Right renal pelvis (tissue), 4 donors: ENCODE measurements at places on chromosomes 3 and 15. TPM values are rescaled to one million over a fixed set of nuclear protein-coding genes. Genes with fewer than 3 reads are reported as not detected.

DNA sequence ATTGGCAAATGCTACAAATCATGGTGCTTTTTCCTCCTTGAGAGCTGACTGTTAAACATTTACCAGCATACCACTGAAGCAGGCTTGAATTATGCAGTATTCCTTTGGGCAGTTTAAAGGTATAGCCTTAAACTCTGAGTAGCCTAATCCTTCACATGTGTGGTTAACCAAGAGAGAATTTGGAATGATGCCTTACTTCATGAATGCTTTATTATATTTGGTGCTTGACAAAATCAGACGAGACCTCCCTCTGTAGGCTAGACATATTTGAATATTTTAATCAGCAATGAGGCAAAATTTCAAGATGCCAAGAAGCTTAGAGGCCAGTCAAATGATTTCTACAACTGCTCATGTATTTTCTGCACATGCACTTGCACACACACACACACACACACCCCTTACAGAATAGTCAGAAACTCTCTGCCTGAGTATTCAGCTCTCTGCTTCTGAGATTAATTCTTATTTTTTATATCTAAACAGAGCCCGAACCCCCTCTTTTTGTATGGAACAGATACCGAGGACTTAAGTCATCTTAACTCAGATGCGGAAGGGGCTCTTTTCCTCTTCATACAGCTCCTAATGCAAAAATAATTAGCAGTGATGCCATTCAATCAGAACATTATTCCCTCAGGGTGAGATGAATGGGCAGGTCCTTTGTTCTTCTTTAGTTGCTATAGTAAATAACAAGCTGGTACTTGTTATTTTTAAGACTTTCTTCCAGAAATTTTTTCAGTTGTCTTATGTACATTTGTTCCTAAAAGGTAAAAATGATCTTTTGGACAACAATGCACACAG lies 195.5 kb upstream of the TMC3 start:
- DNase-seq = no peak

GRCh38 chr3:165355316-165355715 lies 159.1 kb upstream of the SLITRK3 start:
- DNase-seq = no peak

The PHC3 gene
- 24.2 TPM for polyA plus RNA-seq

GRCh38 chr15:59501597-59501996 lies 63.6 kb downstream of the FAM81A start:
- DNase-seq = no peak

The IGF2BP2 gene
- 109 TPM for polyA plus RNA-seq

- DNase-seq = no peak
Measured at GRCh38 chr3:193301433-193301832, 60.4 kb downstream of the PLAAT1 start.

The GOLGA8G gene
- polyA plus RNA-seq = 0.26 TPM

DNA sequence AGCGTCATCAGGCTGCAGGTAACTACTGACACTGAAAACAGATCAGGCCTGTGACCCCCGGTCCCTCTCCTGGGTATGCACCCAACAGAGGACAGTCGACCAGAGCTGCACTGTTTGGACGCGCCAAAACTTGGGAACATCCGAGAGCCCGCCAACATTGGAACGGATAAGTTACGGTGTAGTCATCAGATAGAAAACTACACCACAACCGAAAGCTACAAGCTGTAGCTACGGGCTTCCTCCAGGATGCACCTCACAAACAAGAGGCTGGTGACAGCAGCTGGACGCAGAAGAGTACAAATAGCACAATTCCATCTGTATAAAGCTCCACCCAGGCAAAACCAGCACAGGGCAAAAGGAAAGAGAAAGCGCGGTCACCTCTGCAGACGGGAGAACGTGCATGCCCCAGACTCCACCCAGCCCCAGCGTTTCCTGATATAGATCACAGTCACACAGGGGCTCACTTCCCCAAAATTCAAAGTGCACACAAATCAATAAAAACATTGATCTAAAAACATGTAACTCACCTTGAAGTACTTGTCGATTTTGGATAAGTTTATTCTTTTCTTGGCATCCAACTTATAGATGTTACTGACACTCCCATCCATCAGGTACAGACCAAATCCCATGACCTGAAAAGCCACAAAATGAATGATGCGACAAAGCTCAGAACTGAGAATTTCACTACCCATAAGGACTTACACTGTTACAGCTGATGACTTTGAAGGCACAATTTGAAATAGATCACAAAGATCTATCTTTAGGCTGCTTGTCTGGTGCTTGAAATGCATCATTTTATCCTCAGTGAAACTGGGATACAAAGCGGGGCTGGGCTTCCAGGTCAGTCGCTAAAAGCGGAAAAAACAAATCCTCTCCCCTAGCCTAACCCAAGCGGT lies 43.3 kb downstream of the CYFIP1 start:
- DNase-seq = no peak

DNA sequence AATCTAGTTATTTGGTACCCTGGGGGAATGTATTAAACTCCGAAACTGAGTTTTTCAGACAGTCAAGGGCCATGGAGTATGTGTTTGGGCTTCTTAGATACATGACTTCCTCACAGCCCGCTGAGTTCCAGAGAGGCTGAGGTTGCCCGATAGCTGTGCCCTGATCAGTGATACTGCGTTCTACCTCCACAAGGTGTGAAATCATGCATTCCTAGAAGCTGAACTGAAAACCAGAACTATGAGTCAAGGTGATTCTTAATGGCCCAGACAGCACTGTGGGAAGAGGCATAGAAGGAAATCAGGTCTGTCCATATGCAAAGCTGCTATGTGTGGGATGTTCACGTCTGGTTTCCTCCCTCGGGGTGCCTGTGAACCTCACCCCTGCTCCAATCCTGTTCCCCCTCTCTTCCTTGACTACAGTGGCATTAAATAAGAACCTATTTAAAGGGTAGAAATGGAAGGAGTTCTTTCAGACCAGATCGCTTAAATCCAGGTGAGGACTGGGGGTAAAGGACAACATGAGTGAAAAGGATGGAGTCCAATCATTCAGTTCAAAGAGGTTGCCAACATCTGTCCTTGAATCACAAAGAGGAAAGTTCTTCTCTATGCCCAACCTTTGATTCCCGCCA lies 74.3 kb downstream of the MYO1E start:
- DNase-seq = no peak

DNA sequence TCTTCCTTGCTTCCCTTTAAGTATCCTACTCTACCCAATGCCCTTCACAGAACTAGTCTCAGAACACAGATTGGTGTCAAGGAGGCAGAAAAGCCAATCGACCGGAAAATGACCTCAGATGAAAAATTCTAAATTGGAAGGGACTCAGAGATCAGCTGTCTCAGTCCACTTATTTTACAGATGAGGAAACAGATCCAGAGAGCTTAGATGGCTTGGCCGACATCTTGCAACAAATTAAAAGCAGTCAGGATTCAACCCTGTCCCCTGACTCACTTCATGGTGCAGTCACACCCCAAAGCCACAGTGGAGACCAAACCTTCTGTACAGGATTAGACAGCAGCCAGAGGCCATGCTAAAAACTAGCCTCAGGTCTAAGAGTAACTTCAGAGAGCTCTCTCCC lies 169.3 kb upstream of the BHLHE40 start:
- no peak for DNase-seq

DNA sequence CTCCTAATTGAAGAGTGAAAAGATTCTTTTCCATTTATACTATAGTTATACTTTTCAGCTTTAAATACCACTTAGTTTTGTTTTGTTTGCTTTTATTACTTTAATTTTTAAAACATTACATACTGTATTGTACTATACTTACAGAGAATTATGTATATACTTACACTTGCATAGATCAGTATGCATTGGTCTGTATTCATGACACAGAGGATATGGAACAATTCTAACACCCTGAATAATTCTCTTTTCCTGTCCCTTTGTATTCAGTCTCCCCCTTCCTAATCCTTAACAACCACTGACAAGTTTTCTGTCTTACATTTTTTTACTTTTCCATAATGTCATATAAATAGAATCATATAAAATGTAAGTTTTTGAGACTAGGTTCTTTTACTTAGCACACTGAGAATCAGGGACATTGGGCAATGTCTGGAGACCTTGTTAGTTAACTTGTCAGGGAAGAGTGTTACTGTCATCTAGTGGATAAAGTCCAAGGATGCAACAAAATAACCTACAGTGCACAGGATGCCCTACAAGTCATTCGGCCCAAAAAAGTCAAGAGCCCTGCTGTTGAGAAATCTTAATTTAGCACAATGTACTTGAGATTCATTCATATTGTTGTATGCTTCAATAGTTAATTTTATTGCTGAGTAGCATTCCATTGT lies 95.7 kb upstream of the MCTP2 start:
- no peak for DNase-seq

GRCh38 chr3:1552831-1553230 lies 460.0 kb downstream of the CNTN6 start:
- DNase-seq = no peak

The RAB5A gene
- polyA plus RNA-seq = 80.8 TPM

DNA sequence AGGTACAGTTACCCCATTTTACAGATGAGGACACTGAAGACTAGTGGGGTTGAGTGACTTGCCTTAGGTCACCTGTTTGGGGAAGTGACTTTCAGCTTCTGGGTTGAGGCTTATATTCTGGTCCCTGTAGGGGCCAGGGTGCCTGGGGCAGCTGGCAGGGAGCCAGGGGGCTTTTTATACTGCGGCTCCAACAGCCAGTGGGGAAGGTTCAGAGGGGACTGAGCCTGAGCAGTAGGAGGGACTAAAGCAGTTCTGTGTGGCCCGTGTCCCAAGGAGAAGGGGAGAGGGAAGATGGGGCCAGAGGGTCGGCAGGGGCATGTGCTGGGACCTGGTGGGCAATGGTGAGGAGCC lies 37.7 kb downstream of the SLC6A6 start:
- no peak for DNase-seq

The PPP2R3A gene
- polyA plus RNA-seq = 24.6 TPM

DNA sequence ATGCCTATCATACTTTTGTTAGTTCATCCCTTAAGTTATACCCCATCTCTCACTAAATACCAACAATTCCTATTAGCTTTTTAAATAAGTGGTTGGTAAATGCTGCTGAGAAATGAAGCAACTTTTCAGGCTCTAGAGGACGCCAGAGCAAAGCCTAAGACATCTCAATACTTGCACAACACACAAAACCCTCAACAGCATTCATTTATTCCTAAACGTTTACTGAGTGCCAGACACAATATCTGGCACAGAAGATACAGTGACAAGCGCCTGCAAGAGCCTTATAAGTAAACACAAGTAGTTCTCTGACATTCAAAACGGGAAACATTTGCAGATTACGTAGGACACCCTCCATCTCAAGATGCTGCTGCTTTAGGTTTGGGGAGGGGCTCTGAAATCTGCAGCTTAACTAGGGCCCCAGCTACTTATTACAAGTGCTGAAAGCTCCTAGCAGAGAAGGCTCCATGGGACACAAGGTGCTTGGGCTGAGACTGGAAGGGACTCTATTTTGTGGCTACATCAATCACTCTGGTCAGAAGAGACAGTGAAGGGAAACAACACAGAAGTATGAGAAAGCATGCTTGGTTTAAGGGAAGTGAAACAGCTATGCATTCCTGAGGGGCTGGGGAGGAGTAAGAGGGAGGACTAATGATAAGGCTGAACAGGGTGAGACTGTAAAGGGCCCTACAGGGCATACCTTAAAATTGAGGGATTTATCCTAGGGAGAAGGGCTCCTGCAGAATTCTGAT lies 311.3 kb downstream of the PLCL2 start:
- DNase-seq = no peak

The LEKR1 gene
- 2.8 TPM for polyA plus RNA-seq

DNA sequence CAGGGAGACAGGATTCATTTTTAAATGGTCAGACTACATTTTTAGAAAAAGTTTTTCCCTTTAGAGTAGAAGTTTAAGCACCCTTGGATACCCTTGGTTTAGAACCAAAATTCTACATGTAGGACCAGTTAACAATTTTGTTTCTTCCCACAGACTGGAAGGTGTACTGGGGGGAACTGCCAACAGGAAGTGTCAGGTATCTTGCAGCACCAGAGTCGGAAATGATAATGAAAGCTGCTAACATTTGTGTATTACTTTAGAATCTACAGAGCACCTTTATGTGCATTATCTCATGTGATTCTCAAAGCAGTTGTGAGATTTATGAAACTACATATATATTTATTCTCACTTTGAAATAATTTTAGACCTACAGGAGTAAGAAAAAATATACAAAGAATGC lies 21.5 kb downstream of the SPRED1 start:
- DNase-seq = no peak

DNA sequence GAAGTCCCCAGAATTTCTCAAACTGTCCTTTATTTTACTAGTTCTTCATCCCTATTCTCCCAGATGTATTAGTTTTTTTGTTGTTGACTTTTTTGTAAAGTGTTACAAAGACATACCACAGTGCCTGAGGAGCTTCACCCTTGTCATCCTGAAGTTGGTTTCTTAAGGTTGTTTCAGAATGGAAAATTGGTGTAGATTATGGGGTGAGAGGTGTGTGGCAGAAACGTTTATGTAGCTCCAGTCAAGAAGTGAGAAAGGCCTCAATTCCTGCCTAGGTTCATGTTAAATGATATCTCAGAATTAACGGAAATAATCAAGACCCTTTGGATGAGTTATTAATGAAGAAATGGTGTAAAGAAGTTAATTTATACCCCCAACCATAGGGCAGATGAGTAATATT lies 6.8 kb downstream of the EDEM1 start:
- DNase-seq = no peak

The CTXND1 gene
- polyA plus RNA-seq = 14.1 TPM

The RTP3 gene
- polyA plus RNA-seq = not detected

DNA sequence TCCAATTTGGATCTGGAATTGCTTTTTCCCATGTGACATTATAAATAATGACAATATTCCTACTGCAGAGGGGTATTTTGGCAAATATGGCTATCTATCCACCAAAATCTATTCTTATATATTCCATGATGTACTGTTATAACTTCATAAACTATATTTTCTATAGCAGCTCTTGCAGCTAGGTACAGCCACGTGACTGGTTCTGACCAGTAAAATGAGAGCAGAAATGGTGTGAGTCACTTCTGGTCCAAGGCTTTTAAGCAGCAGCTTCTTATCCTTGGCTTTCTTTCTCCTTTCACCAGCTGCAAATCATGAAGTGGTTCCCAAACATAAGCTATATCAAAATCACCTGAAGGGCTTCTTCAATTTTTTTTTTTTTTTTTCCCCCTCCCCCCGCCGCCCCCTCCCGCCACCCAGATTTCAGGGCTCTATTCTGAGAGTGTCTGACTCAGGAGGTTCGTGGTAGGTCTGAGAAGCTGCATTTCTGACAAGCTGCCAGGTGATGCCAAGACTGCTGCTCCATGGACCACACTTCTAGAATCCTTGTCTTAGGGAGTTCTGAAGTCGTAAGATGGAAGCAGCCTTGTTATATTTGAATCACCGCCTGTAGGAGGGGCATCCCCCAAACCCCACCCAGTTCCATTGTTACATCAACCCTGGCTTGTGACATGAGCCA lies 357.5 kb downstream of the CHST2 start:
- no peak for DNase-seq

GRCh38 chr3:172411478-172411947 lies 36.7 kb downstream of the GHSR start:
- DNase-seq = no peak

The CD80 gene
- polyA plus RNA-seq = 0.14 TPM

DNA sequence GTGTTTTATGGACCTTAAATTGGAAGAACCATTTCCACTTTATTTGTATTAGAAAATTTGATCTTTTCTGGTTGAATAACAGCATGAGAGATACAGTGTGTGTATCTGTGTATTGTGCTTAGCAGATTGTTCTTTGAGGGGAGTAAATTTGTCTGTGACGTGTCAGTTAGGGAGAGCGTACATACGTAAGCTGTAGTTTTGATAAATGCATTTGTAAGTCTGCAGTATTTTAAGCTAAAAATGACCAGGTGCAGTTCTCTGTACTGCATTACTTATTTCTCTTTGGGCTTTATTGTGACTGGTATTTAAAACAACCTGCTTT lies 264.8 kb downstream of the ROBO2 start:
- DNase-seq = no peak
